ENCODE measurements at places on chromosomes 2 and 18.

DNA sequence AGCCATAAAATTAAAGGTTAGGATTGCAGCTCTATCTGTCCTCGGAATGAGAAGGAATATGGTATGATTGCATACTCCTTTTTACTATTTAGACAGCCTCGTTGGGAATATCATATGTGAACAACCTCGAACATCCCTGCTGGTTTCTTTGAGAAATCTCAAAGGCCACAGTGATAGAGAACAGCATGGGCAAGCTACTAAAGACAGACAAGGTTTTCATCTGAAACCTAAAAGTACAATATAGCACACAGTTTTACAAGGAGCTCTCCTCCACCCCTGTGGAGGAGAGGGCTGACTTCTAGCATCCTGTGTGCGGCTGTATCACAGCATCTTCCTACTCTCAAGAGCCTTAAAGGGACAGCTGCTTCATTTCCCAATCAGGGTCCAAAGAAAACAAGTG lies 104.3 kb downstream of the VWC2L start:
- H3K4me1 ChIP-seq = no peaks in the 10 kb centered on the region
- no peak overlapping the region for H3K4me3 ChIP-seq
- no peaks in the 10 kb centered on the region for H3K36me3 ChIP-seq
- no peak for DNase-seq
- H3K27ac ChIP-seq = no peak overlapping the region

DNA sequence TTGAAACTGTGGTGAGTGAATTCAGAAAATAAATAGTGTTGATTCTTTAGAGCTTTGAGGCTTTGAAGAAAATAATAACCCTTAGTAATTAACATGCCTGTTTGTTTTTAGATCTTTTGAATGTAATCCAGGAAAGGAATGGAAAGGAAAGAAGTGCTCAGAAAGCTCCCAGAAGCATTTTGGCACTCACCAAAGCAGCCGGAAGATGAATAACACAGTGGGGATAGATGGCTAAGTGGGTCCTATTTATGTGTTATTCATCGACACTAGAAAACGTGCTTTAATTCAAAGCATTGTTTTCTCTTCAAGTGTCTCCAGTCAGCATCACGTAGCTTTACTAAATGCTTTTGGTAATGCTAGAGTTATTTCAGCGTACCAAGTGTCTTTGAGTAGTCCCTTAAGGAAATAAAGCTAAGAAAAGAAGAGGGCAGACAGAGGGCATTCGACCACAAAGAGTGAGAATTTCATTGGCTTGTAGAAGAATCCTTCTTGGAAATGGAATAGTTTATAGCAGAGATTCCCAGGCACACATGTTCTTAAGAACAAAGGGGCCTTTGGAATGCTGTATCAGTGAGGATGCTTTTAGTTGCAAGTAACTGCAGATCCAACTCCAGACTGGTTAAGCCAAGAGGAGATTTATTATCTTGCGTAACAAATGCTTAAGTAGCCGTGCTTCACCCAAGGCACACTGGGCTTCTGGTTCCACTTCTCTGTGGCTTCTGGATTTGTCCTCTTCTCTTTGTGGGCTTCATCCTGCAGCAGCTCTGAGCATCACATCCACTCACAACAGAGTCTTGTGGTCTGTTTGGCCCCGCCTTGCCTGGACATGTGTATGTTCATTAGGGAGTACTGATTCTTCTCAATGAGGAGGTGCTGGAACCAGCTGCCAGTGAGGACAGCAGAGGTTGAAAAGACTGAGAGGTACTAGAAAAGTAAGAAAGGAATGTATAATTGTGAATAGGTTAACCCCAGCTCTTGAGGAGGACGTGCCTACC lies 63.6 kb upstream of the LTBP1 start:
- no peak overlapping the region for H3K27ac ChIP-seq
- H3K4me3 ChIP-seq = no peak overlapping the region
- no peak for DNase-seq
- no peaks in the 10 kb centered on the region for H3K36me3 ChIP-seq

DNA sequence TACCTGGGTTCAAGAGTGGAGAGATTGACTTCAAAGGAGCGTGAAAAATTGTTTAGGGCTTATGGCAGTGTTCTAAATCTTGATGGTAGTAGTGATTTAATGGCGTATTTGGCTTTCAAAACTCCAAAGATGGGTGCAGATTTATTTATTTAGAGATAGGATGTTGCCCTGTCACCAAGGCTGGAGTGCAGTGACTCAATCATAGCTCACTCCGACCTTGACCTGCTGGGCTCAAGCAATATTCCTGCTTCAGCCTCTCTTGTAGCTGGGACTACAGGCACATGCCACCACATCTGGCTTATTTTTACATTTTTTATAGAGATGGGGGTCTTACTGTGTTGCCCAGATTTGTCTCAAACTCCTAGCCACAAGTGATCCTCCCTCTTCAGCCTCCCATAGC lies 52.5 kb downstream of the FAM117B start:
- no peaks in the 10 kb centered on the region for H3K27me3 ChIP-seq
- peaks cover 47% of the 10 kb centered on the region for H3K4me1 ChIP-seq
- H3K36me3 ChIP-seq = no peaks in the 10 kb centered on the region
- no peak for DNase-seq

DNA sequence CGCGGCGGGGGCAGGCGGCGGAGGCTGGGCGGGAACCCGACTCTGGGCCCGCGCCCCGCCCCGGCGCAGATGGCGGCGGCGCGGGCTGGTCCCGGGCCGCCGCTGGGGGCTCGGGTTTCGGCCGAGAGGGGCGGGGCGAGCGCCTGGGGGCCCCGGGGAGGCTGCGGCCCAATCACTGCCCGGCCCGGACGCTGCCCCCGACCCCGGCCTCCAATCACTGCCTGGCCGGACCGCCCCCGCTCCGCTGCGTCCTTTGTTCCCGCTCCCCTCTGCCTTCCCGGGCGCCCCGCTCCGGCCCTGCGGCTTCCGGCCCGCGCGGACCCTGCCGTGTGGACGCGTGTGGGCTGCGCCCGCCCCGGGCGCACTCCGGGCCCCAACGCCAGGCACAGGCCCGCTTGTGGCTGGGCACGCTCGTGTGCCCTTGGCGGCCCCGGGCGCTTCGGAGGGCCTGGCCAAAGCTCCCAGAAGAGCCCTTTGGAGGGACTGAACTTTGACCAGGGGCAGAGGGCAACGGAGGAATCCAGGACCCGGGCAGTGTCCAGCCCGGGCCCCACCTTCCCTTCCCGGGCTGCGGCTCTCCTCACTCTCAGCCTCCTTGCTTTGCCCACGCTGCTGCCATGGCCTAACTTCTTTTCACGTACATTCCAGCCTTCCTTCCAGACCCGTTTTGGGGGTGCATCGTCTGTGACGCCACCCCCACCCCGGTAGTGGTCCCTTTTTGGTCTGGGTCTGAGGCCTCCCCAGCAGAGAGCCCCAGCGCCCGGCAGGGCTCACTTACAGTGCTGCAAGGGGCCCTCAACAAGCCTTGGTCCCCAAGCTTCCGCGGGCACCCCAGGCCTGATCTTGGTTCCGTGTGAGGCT lies 27.1 kb upstream of the PTMA start:
- H3K27me3 ChIP-seq = peaks cover 24% of the 10 kb centered on the region
- peaks cover 30% of the 10 kb centered on the region for H3K4me1 ChIP-seq
- peak overlapping the region; percentile 80 for H3K4me3 ChIP-seq
- H3K36me3 ChIP-seq = peaks cover 2% of the 10 kb centered on the region

DNA sequence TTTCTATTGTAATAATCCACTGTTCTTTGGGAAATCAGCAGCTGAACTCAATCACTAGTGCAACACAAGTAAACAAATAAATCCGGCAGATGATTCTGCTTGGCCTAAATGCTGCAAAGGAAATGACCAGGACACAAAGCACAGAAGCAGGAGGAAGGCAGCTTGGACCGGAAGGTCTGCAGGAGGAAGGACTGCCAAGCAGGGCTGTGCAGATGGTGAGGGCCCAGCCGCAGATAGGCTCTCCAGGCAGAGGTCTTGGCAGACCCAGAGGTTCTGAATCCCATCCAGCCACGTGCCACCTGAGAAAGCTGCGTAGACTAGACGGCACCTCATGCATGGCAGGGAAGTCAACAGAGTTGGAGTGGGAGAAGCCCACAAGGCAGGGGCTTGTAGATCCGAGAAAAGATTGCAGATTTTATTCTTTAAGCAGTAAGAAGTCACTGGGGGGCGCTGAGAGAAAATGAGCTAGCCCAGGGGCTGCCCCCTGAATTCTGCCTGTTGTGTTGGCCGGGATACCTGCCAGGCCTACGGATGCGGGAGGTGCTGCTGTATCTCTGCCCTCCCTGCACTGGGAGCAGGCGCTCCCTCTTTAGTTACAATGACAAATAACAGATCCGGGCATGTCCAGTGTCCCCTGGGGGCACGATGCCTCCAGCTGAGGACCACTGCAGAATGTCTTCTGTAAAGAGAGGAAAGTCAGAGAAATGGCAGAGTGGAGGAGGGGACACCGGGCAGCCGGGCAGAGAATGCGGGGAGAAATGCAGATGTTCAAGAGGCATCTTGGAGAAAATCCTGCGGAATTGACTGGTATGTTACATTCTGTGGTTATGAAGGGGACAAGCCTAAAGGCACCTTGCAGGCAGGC lies 153.5 kb downstream of the PXDN start:
- H3K4me3 ChIP-seq = no peak overlapping the region
- peaks cover 13% of the 10 kb centered on the region for H3K27me3 ChIP-seq
- no peaks in the 10 kb centered on the region for H3K36me3 ChIP-seq
- no peak for DNase-seq
- H3K27ac ChIP-seq = no peak overlapping the region
- H3K4me1 ChIP-seq = no peaks in the 10 kb centered on the region

- DNase-seq = no peak
- no peaks in the 10 kb centered on the region for H3K36me3 ChIP-seq
- no peak overlapping the region for H3K27ac ChIP-seq
- peaks cover 11% of the 10 kb centered on the region for H3K27me3 ChIP-seq
Observed at GRCh38 chr2:134504586-134505336, 214.0 kb downstream of the TMEM163 start.

GRCh38 chr2:46294176-46294836 lies 2.9 kb upstream of the EPAS1 start:
- peak; percentile 59 for DNase-seq
- peaks cover 25% of the 10 kb centered on the region for H3K4me1 ChIP-seq
- peaks cover 50% of the 10 kb centered on the region for H3K27me3 ChIP-seq
- peaks cover 8% of the 10 kb centered on the region for H3K36me3 ChIP-seq
- H3K27ac ChIP-seq = no peak overlapping the region

DNA sequence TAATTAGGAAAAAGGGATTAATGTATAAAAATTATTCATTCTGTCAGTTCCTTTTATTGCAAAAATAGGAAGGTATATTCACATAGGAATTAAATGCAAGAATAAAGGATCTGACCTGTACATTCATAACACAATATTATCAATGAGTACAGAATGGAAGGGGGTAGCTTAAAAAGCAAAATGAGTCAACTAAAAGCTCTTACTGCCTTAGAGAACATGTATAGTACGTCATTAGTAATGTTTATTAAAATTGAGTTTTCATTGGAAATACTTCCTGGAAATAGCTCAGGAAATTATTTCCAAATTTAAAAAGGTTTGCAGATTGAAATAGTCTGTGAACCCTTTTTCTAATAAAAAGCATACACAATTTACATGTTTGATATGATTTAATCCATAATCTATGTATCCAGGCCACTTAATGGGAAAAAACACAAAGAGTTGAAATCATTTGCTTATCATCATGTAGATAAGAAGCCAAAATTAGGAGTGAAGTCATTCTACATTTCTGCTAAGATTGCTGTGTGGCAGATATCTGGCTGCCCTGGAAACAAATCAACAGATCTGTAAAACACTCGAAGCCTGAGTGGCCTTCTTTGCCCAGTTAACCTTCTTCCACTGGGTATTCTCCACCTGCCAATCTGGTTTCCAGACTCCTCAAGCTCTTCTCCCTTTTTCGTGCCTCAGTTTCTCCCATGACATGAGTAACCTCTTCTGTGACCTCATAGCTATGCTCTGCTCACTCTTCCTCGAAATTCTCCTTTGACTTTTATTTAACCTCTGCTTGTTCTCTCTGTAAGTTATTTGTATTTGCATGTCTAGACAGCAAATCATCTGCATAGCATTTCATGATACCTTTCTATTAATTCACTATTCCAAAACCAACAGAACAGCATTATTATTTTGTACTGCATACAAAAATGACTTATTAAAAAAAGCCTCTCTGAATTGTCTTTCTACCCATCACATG lies 181.2 kb upstream of the REV1 start:
- H3K36me3 ChIP-seq = no peaks in the 10 kb centered on the region
- DNase-seq = no peak
- H3K4me3 ChIP-seq = no peak overlapping the region
- H3K4me1 ChIP-seq = no peaks in the 10 kb centered on the region
- no peak overlapping the region for H3K27ac ChIP-seq

- no peak overlapping the region for H3K4me3 ChIP-seq
- no peaks in the 10 kb centered on the region for H3K36me3 ChIP-seq
- H3K27ac ChIP-seq = no peak overlapping the region
- H3K27me3 ChIP-seq = no peaks in the 10 kb centered on the region
Observed at GRCh38 chr2:179562330-179562885, 297.8 kb upstream of the SESTD1 start.

- H3K4me3 ChIP-seq = no peak overlapping the region
- H3K27ac ChIP-seq = no peak overlapping the region
- H3K36me3 ChIP-seq = no peaks in the 10 kb centered on the region
- H3K27me3 ChIP-seq = no peaks in the 10 kb centered on the region
- DNase-seq = no peak
- H3K4me1 ChIP-seq = no peaks in the 10 kb centered on the region
Observed at GRCh38 chr18:53682796-53683195, 541.7 kb downstream of the MBD2 start.

- no peak overlapping the region for H3K4me3 ChIP-seq
- no peaks in the 10 kb centered on the region for H3K27me3 ChIP-seq
- peak overlapping the region; percentile 21 for H3K27ac ChIP-seq
- H3K36me3 ChIP-seq = peaks cover 3% of the 10 kb centered on the region
- no peaks in the 10 kb centered on the region for H3K4me1 ChIP-seq
- DNase-seq = no peak
Observed at GRCh38 chr2:136195226-136195625, 77.3 kb upstream of the CXCR4 start.

- no peak overlapping the region for H3K27ac ChIP-seq
- H3K36me3 ChIP-seq = peaks cover 4% of the 10 kb centered on the region
- no peak for DNase-seq
- H3K27me3 ChIP-seq = peaks cover 40% of the 10 kb centered on the region
- peaks cover 15% of the 10 kb centered on the region for H3K4me1 ChIP-seq
Observed at GRCh38 chr2:178191511-178191910, 2.8 kb upstream of the OSBPL6 start.

GRCh38 chr2:126600742-126601141 lies 55.2 kb upstream of the GYPC start:
- H3K27me3 ChIP-seq = peaks cover 7% of the 10 kb centered on the region
- no peak for DNase-seq
- no peaks in the 10 kb centered on the region for H3K4me1 ChIP-seq
- H3K4me3 ChIP-seq = no peak overlapping the region

GRCh38 chr18:24317370-24317769 lies 80.3 kb downstream of the OSBPL1A start:
- no peaks in the 10 kb centered on the region for H3K27me3 ChIP-seq
- H3K27ac ChIP-seq = no peak overlapping the region
- peaks cover 10% of the 10 kb centered on the region for H3K4me1 ChIP-seq

DNA sequence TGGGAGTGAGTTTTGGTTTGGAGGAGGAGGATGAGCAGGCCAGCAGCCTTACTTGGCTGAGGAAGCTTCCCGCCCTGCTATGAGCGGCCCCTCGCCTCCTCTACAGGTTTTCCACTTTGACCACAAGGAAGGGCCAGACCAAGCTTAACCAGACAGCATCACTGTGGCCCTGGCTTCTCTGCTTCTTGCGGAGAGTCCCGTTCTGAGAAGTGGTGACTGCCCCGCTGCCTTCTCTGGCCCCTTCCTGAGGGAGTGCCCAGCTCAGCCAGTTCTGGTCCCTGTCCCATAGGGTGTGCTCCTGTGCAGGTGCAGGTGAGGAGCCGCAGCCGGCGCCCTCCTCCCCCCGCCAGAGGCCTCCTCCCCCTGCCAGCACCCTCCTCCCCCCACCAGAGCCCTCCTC lies 101.0 kb downstream of the FAM210A start:
- H3K4me3 ChIP-seq = no peak overlapping the region
- no peak for DNase-seq
- peaks cover 17% of the 10 kb centered on the region for H3K4me1 ChIP-seq
- no peaks in the 10 kb centered on the region for H3K27me3 ChIP-seq
- no peak overlapping the region for H3K27ac ChIP-seq

Data from activated T-cell treated with anti-CD3 and anti-CD28 coated beads, Interleukin-2, amount 50 U/mL, for 72 hours (primary cell).